ENCODE measurements at places on chromosomes 1 and 21.

- DNase-seq, result no peak
These were observed 241.7 kb downstream of the SETD4 start for GRCh38 chr21:35818597-35818996.

GRCh38 chr1:209207701-209208286, 375.7 kb upstream of the CAMK1G start:
- DNase-seq, result no peak

GRCh38 chr1:186231861-186232436, 143.1 kb downstream of the TPR start:
- DNase-seq, result no peak

DNA sequence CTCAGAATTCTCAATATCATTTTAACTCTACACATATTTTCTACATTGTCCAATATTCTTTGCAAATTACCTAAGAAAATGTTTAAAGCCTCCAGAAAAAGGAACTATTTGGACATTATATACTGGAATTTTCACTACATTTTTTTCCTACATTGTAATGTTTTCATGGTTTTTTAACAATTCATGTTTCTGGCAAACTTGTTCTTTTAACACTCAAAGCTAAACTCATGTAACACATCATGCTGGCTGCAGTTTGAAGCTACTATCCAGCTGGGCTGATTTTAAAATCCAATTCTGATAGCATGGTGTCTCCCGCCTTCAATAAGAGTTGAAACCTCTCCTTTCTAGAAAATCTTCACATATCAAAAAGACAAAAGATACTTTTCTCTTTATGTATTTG, 52.0 kb downstream of the TGFBR3 start:
- DNase-seq, result no peak

GRCh38 chr1:216476341-216476740, 53.1 kb upstream of the USH2A start:
- DNase-seq, result no peak

DNA sequence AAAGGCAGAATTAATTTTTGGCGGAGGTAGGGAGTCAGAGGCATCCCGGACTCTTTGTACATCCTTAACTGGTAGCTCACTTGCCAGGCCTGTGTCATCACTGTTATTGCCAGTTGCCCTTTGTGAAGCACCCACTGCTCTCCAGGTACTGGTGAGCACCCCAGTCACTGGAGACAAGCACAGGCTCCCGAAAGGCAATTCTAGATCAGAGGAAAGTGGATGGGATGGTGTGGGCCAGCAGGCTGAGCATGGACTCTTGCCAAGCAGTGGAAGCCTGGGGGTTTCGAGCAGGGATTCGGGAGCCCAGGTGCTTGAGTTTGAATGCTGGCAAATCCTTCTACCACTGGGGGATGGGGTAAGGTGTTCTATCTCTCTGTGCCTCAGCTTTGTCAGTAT, 551.1 kb downstream of the MATN1 start:
- no peak for DNase-seq

GRCh38 chr1:16235944-16236510, 956 bp downstream of the CPLANE2 start:
- DNase-seq, result peak; percentile 19

- DNase-seq, result no peak
These were observed 41.7 kb downstream of the DIP2A start for GRCh38 chr21:46500224-46500861.

DNA sequence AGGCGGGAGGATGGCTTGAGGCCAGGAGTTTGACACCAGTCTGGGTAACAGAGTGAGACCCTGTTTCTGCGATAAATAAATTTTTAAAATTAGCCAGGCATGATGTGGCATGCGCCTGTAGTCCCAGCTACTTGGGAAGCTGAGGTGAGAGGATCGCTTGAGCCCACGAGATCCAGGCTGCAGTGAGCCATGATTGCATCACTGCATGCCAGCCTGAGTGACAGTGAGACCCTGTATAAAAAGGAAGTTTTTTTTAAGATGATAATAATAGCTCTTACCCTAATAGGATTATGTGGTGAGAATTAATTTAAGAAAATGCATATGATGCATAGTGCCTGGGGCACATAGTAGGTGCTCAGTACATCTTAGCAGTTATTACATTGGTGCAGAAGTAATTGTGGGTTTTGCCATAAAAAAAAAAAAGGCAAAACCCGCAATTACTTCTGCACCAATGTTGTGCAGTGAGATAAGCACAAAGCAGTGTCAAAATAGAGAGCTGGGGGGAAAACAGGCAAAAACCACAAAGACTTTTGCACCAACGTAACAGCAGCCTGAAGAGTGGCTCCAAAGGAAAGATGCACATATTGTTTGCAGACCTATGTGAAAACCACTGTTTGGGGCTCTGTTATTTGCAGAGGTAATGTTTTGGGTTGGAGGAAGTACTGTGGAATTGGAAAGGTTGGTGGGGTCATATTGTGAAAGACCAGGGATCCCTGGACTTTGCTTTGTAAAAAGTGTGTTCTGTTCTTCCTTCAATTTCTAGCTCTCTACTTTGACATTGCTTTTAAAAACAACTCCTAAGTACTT, 72.4 kb downstream of the PLXNA2 start:
- DNase-seq, result no peak

DNA sequence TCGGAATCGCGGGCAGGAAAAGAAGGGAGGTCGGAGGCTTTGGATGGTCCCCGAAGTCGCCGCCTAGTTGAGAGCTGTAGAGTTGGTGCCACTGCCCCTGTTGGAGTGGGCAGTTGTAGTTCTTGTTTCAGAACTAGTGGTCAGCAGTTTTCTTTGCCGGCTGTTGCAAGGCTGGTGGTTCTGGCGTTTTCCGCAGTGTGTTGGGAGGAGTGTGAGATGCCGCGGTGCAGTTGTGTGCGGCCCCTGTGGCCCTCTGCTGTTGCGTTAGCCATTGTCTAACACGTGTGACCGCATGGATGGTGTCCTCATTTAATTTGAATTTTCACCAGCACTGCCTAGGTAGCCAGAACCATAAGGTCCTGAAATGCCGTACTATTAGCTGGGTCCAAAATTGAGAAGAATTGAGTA, 1.4 kb downstream of the ARF1 start:
- no peak for DNase-seq

DNA sequence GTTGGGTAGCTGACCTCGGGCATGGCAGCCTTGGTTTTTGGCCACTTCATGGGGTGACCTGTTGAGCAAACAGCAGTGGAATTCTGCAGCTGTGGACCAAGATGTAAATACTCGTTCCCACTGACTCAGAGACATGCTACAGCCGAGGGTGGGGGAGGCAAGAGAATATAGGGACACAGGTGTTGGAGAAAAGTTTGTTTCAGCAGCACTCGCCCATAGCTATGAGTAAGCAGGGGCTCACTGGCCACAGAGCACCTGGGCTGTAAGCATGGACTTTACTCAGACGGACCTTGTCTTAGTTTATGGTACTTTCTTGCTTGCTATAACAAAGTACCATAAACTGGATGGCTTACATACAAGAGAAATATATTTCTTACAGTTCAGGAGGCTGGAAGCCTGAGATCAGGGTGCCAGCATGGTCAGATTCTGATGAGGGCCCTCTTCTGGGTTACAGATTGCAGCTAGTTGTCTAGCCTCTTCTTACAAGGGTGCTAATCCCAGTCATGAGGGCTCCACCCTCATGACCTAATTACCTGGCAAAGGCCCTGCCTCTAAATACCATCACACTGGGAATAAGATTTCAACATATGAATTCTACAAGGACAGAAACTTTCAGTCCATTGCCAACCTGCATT, 437.2 kb upstream of the DAB1 start:
- DNase-seq, result no peak

DNA sequence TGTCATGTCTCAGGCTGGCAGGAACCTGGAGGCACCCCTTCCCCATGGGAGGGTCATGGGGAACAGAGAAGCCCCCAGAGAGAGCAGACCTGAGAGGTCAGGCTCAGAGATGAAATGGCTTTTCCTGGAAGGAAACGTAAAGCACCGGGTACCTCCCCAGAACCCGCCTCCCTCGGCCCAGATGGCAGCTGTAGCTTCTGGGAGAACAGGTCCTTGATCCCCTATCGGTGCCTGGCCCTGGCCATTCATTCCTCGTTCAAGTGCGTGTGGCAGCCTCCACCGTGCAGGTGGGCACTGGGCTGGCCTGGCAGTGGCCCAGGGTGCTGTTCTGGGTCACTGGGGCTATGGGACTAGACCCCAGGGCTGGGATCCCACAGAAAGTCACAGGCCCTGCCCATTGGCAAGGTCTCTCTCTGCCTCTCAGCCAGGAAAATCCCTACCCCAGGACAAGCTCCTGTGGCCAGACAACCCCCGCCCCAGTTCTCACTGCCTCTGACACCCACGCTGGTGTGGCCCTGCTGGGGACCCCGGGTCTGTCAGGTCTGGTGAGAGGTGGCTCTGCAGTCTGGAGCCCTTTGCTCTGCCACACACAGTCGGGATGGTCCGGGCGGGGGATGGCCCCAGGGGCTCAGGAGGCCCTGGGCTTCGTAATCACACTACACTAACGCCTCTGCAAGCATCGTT, 183.2 kb upstream of the VAMP3 start:
- DNase-seq, result no peak

DNA sequence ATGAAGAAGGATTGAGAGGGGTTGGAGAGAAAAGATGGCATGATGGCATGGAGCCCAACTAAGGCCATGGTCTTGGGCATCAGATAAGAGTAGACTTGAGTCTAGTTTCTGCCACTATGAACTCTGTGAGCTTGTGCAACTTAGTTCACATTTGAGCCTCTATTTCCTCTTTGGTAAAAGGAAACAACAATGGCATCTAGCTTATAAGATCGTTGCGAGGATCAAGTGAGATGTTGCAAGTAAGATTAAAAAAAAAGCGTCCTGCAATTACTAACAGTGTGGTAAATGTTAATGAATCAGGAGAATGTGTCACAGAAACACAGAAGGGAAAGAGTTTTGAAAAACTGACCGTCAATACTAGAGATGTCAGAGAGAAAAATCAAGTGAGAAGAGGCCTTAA, 202.9 kb upstream of the FGGY start:
- DNase-seq, result no peak

DNA sequence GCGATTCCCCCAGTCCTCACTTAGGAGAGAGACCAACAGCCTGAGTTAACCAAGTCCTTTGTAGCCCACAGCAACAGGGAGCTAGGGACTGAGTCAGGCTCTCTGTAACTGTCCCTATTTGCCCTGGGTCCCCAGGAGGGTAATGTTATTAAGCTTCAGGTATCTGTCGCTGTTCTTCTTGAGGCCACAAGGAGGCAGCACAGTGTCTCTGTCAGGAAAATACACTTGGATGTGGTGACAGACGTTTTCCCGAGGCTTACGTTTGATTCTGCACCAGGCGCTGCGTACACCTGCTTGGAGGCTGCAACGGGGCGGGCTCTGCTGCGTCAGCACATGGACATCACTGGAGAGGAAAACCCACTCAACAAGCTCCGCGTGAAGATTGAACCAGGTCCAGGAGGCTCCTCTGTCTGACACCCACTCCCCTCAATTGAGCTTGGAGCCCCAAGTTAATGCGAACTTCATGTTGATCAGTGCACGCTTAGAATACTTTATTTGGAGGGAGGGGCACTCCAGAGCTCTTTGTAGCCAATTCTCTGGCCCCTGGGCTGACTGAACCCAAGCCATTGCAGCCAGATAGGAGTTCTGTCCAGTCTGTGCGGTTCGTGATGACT, 10.7 kb upstream of the ELF3 start:
- no peak for DNase-seq

DNA sequence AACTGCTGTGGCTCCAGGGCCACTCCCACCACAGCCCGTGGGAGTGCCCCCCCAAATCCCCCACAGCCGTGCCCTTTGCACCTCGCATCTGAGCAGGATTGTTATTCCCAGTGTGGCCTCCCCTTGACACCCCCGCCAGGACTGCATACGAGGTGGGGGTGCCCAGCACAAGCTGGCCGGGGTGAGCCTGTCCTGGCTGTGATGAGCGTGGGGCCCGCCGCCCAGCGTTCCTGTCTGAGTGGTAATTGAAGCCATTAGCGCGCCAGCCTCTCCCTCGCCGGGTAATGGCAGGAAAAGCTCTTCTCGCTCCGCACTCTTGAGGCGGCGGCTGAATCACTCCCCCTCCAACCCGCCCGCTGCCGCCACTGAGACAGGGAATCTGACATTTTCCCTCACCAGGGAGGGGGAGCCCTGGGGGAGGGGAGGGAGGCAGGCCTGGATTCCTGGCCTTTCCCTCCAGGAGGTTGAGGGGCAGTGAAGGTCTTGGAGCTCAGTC, 27.7 kb downstream of the PTPRF start:
- DNase-seq, result no peak

- no peak for DNase-seq
These were observed 56.8 kb downstream of the NFIA start for GRCh38 chr1:61138921-61139774.

GRCh38 chr1:56374026-56374974, 205.1 kb downstream of the PLPP3 start:
- no peak for DNase-seq

- no peak for DNase-seq
These were observed 57.4 kb upstream of the RGS18 start for GRCh38 chr1:192100686-192101468.

- DNase-seq, result no peak
These were observed 325.0 kb downstream of the HLX start for GRCh38 chr1:221204055-221204833.

GRCh38 chr21:31946231-31946630, 73.4 kb downstream of the HUNK start:
- no peak for DNase-seq

- DNase-seq, result no peak
These were observed 39.4 kb downstream of the ATP2B4 start for GRCh38 chr1:203665993-203666392.

- DNase-seq, result no peak
These were observed 234.3 kb downstream of the CAMTA1 start for GRCh38 chr1:7019510-7019909.

- no peak for DNase-seq
These were observed 25.8 kb upstream of the CCN1 start for GRCh38 chr1:85554630-85555327.

- no peak for DNase-seq
These were observed 81.2 kb upstream of the RAVER2 start for GRCh38 chr1:64663668-64664067.

GRCh38 chr1:7447736-7448135, 323.4 kb upstream of the VAMP3 start:
- no peak for DNase-seq

DNA sequence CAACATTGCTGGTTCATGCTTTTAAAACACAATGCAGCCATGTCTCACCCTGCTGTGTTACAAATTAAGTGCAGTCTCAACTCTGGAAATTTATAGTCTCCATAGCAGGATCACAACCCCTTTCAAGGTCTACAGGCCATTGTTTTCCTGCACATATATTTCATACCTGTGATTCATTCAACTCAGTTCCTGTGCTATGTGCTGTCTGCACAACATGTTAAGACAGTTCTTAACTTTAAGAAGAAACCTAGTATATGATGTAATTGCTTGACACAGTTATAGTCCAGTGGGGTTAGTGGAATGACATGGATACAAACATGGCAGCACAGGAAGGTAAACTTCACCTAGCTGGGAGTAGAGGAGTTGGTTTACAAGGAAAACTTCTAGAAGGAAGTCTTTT, 106.4 kb downstream of the IFI44 start:
- DNase-seq, result no peak

GRCh38 chr1:233412812-233413211, 85.3 kb downstream of the MAP3K21 start:
- no peak for DNase-seq

GRCh38 chr1:164559342-164560051, 513 bp downstream of the PBX1 start:
- no peak for DNase-seq

- no peak for DNase-seq
These were observed 224.6 kb downstream of the FGGY start for GRCh38 chr1:59521456-59521855.

GRCh38 chr1:66253330-66253921, 280.5 kb upstream of the SGIP1 start:
- DNase-seq, result no peak

GRCh38 chr1:32112806-32113375, 5.0 kb downstream of the KPNA6 start:
- no peak for DNase-seq

All from stimulated activated CD8-positive, alpha-beta memory T cell treated with anti-CD3 and anti-CD28 coated beads, Interleukin-7, amount 100 ng/mL, for 1 hour (primary cell).